Common myeloid progenitor, CD34-positive (primary cell): ENCODE measurements at places on chromosomes 1 and 21.

GRCh38 chr1:6476483-6476882 is 10.5 kb upstream of the TNFRSF25 start:
- DNase-seq = no peak

GRCh38 chr1:210477328-210477924 is 148.7 kb downstream of the HHAT start:
- DNase-seq = no peak

- DNase-seq = no peak
Observed at GRCh38 chr1:74693473-74693872, 19.9 kb upstream of the ERICH3 start.

DNA sequence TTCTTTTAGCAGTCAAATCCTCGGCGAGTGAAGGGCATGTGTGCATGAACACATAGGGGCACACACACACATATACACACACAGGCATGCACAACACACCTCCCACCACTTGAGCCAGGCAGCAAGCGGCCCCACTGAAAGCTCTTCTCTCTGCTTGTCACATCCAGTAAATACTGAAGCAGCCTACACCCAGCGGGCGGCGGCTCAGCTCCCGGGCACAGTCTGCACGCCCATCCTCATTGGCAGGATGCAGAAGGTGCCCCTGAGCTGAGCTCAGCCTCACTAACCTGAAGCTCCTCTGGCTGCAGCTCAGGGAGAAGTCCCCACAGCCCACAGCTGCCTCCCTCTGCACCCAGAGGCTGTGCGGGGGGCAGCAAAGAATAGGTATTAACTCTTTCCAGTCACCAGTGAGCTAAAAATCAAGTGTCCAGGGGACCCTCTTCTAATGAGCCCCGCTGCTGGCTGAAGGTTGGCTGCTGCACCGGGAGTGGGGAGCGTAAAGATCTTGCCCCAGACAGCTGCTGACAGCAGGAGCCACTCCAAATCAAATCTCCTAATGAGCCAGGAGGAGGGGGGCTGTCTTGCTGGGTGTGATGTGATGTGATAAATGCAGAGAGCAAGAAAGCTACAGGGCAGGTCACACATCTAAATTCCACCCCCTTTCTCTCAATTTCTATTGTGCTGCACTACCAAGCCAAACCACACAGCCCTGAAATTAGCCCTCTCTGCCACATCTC is 12.5 kb downstream of the RGS8 start:
- DNase-seq = no peak

DNA sequence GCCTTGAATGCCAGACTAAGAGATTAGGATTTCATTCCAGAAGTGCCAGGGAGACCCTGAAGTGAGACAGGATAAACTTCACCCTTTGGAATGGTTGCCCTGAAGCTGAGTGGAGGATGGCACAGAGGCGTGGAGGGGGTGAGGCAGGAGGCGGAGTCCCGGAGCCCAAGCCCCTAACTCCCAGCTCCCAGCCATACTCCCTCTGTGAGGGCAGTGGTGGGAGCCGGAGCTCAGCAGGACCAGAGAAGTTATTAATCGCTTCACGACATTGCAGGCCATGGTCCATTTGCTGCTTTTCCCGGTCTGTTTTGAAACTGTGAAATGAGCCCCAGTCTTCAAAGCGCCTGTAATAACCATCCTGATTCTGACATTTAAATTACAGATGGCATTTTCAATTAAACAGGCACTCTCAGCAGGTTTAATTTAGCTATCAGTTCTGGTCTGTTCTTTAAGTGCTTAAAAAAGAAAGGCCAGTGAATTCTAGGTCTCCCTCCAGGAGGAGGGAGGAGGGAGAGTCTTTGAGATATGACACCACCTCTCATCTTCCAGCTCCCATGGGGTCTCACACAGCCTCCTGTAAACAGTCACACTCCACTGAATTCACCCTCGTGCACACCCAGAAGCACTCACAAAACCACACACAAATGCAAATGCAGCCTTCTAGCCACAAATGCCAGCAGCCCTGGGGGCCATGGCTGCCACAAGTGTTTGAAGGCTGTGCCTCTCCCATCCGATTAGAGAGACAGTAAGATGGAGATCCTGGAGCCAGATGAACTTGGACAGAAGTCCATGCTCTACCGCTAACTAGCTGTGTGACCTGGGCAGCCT is 19.6 kb downstream of the FBXO2 start:
- DNase-seq = no peak

DNA sequence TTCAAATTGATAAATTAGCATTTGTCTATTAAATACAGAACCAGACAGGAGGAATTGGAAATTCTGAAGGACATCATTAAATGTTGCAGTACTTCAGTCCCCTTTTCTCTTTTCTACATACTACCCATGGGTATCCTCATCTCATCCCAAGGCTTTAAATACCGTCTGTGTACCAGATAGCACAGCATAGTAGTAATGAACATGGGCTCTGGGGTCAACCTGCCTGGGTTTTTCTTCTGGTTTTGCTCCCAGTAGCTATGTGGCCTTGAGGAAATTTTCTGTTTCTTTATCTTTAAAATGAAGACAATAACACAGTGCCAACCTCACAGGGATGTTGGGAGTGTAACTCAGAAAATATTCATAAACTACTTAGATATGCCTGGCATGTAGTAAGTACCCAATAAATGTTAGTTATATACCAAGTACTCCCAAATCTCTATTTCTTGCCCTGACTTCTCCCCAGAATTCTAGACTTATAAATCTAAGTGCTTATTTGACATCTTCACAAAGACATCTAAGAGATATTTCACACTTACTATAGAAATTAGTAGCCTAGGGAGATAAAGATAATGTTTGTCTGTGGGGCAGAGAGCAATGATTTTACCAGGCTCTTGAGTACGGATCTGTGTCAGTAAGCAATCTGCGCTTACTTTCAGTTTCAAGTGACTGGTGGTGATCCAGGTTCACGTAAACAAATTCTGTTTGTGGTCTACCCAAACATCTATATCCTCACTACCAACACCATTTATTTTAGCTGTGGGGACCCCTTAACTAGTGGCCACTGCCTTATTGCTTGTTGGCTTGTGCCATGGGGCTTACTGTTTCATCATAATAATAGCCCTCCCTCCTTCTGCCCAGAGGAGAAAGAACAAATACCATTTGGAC is 37.3 kb downstream of the VANGL2 start:
- peak; percentile 50 for DNase-seq

DNA sequence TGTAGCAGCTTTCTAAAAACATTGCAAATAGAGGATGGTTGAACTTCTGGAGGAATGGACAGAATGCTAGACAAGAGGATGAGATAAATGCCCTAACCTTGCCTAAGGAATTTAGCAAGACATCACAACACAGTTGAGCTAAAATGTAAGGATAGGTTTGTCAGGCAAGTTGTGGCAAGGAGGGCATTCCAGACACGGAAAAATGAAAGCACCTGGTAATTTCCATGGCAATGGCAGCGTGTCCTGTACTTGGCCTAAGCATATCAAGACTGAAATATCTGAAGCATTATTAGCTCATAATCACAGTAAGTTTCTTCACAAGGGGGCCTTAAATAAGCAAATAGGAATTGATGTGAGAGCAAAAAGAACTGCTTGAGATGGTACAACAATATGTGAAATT is 105.1 kb upstream of the USP25 start:
- no peak for DNase-seq

DNA sequence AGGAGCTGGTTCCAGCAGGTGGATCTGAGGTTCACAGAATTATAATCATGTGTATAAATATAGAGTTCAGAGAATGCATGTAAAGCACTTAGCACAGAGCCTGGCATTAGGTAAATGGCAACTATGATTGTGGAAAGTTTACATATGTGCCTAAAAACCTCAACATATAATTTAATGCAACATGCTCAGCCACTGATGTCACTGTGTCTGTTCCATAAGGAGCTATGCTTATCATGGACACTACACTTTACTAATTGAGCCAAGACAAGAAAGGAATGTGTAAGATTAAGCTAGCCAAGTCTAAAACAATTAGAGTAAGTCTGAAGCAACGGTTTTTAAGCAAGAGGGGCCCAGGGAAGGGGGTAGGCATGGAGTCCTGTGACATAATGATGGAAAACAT is 61.5 kb downstream of the GNG12 start:
- DNase-seq = no peak

GRCh38 chr1:154863315-154864174 is 6.5 kb downstream of the KCNN3 start:
- no peak for DNase-seq

- no peak for DNase-seq
Observed at GRCh38 chr1:37483785-37484184, 9.4 kb downstream of the ZC3H12A start.

DNA sequence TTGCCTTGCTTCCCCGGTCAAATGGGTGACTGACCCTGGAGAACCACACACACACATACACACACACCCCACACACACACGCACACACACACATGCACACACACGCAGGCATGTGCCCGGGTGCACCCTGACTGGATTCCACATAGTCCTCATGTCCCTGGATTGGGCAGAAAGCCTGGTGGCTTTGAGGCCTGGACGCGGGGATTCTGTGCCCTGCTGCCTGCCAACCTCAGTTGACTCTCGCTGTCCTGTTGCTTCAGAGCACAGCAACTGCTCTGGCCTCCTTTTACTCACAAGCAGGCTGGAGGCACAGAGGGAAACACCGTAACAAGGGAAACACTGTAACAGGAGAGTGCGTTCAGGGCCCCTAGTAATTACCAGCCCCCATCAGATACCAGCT is 6.4 kb downstream of the RORC start:
- no peak for DNase-seq

DNA sequence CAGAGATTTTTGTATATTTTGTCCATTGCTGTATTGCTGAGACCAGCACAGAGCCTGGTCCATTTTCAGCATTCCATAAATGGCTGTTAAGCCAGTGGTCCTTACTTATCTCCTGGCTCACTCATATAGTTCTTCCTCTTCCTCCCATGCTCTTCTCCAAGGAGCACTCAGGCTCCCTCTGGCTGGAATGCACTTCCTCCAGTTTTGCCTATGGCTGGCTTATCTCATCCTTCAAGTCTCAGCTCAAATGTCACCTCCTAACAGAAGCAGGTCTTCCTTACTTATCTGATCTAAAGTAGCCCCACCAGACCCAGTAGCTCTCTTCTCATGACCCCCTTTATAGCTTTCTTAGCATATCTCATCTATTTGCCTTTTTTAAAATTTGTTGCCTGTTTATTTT is 146.9 kb downstream of the SLC30A10 start:
- DNase-seq = no peak

- no peak for DNase-seq
Observed at GRCh38 chr1:229778794-229779193, 152.7 kb downstream of the URB2 start.

- DNase-seq = no peak
Observed at GRCh38 chr1:203536575-203536974, 42.6 kb downstream of the OPTC start.

DNA sequence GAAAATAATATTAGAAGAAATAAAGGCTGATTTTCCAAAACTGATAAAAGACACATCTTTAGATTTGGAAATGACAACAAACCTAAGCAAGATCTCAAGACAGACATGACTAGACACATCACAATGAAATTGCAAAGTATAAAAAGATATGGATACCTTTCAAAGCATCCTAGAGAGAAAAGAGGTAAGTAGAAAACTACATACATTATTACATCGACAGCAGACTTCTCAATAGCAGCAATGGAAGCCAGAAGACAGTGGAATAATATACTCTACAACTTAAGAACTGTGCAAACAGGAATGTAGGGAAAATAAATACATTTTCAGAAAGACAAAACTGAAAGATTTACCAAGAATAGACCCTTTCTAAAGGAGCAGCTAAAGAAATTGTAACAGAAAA is 50.2 kb downstream of the DENND1B start:
- DNase-seq = peak; percentile 54

GRCh38 chr1:73947009-73947408 is 251.0 kb downstream of the LRRIQ3 start:
- DNase-seq = no peak

DNA sequence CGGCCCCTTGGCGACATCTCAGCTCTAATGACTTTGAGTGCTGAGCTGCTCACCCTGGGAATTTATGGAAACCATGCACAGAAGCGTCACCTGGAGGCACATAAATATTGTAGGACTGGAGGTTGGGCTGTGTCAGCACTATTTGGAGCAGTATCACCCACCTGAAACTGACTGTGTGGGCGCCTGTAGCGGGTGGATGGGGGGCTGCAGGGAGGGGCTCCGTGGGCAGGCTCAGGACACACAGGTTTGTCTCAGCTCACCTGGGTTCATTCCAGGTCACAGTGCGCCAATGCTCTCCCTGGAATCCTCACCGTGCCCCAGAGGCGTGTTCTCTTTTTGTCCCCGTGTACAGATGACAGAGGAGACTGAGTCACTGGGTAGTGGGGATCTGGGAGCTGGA is 74.8 kb upstream of the ACTL8 start:
- DNase-seq = no peak

- DNase-seq = no peak
Observed at GRCh38 chr1:205199931-205200299, 11.6 kb downstream of the DSTYK start.

GRCh38 chr1:14516974-14517840 is 81.3 kb upstream of the KAZN start:
- DNase-seq = no peak

- no peak for DNase-seq
Observed at GRCh38 chr1:7406641-7407543, 364.2 kb upstream of the VAMP3 start.

DNA sequence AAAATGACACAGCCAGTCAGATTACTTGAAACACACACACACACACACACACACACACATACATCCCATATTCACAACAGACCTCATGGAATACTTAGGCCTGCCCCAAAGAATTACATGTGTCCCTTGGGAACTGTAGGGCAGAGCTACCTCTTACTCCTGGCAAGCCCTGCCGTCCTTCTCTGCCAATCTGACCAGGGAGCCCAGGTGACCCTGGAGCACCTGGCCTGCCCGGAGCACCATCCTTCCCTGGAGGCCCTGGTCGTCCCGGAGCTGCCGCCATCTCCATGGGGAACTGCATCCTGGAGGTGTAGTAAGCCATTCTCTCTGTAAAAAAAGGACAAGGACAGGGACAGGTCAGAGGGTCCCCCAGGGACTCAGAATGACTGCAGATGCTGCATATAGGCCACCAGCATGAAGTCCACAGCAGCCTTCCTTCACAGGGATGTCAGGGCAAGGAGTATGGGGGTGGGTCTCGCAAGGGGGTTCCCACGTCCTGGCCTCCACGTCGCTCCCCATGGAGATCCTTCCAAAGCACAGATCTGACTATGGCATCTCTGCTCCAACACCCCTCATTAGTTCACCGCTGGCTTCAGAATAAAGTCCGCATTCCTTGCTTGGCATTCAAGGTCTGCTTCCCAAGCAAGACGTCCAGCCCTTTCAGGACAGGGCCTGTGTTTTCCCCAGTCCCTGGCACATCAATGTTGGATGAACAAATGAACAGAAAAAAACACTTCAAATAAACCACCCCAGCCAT is 9.2 kb upstream of the PEF1 start:
- no peak for DNase-seq

- no peak for DNase-seq
Observed at GRCh38 chr1:106480629-106481028, 575.8 kb upstream of the PRMT6 start.

GRCh38 chr1:183512450-183512849 is 40.2 kb downstream of the SMG7 start:
- DNase-seq = no peak

DNA sequence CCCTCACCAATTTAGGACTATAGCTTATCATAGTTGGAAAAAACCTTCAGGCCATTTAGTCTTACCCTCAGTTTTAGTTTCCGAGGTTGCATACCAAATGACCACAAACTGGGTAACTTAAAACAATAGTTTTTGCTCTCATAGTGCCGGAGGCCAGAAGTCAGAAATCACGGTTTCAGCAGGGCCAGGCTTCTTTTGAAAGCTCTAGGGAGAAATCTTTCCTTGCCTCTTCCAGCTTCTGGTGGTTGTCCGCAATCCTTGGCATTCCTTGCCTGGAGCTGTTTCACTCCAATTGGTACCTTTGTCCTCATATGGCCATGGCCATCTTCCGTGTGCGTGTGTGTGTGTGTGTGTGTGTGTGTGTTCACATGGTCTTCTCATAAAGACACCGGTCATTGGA is 12.4 kb upstream of the PLXNA2 start:
- no peak for DNase-seq
